ENCODE measurements at places on chromosomes 2 and 18.

- no peak for DNase-seq
Measured at GRCh38 chr2:223251656-223252229, 199.8 kb downstream of the KCNE4 start.

DNA sequence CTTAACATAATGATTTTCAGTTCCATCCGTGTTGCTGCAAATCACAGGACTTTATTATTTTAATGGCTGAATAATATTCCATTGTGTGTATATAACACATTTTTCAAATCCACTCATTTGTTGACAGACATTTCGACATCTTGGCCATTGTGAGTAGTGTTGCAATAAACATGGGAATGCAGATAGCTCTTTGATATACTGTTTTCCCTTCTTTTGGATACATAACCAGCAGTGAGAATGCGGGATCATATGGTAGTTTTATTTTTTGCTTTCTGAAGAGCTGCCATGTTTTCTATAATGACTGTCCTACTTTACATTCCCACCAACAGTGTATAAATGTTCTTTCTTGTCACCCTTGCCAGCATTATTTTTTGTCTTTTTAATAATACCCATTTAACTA lies 420.3 kb upstream of the CHAC2 start:
- no peak for DNase-seq

GRCh38 chr2:224847961-224848850 lies 132.0 kb upstream of the CCDC195 start:
- no peak for DNase-seq

DNA sequence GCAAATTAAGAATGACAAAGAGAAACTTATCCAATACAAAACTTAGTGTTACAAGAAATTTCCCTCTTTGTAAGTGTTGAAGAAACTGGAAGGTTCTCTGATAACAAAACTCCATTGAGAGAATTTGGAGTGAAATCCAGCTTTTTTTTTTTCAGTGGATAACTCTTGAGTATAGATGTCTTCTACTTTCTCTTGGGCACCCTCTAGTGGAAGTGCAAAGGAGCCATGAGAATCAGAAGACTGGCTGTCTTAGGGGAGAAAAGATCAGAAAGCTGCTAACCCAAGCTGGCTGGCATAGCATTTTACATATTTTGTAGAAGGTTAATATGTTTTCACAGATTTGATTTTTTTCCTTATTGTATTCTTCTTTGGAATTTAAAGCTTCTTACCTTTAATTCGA lies 138.8 kb upstream of the SATB2 start:
- DNase-seq, result peak; percentile 59

DNA sequence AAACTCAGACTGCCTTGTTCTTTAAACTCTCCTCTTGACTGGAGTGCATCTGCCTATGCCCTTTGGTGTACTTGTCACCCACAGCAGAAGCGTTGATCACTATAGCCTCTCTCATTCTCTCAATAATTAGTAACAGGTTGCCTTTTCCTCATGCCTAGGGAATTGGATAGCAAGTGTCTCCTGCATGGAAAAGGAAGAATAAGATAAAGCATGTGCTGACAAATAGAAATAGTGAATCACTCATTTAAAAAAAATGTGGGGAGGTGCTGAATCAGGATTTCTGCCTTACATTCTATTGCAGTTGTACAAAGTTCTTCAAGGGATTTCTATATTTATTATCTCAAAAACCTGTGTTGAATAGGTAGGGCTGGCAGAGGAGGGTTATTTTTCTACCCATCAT lies 323.0 kb downstream of the TXNL1 start:
- no peak for DNase-seq

DNA sequence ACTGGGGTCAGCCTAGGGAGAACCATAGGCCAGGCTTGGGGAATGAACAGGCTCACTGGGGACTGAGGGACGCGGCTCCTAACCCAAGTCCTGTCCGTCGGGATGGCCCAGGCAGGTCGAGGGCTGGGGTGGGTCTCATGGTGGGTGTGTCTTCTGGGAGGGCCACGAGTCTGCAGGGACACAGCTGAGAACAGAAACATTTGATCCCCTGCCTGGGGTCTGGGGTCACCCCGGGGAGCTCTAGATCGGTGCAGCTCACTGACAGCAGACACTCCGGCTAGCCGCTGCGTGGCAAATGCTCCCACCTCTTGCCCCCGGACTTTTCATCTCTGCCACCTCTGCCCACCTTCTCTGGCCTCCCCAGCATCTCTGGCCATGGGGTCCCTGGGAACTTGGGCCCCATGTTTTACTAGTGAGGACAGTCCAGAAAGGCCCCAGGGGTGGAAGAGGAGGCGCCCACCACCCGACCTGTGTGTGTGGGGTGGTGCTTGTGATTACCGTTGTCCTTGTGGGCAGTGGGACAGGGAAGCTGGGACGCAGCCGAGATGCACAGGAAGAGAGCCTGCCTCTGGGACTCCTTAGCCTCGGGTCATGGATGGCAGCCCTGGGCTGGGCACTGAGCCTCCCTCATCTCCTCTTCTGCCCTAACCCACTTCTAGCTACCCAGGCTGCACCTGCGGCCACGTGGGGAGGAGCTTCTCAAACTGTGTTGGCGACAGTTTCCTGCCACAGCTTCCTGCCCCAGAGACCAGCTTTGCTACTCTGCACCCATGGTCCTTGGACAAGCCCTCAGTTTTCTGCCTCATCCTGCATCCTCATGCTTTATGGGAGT lies 4.9 kb downstream of the ZAP70 start:
- no peak for DNase-seq

- no peak for DNase-seq
Measured at GRCh38 chr2:233250985-233251305, 528 bp upstream of the ATG16L1 start.

- no peak for DNase-seq
Measured at GRCh38 chr2:61575447-61575859, 37.3 kb upstream of the XPO1 start.

GRCh38 chr18:34873986-34874580 lies 164.0 kb downstream of the DTNA start:
- no peak for DNase-seq

GRCh38 chr2:44848026-44848425 lies 93.5 kb upstream of the SIX3 start:
- no peak for DNase-seq

DNA sequence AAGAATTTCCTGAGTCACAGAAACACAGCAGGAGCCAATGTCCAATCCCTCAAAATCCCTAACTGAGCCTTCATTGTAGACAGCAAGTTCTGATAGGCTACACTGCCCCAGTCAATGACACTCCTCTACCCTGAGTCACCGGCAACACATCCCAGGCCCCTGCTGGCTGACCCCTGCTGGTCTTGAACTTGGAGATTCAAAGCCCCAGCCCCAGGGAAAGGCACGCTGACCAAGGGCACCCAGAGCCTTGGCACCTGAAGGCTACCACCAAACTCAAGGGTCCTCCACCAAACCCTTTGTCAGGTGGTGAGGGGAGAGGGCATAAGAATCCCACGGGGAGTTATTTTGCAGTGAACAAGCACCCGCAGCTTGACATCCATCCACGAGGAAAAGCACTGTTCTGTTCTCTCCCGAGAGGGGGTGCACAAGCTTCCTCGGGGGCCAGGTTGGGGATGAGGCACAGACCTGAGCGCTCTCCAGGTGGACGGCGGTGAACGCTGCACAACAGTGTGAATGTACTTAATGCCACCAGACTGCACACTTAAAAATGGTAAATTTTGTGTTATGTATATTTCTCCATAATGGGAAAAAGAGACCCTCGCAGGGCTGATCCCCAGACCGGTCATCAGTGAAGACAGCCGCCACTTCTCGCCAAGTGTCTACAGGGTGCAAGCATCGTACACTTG lies 46.9 kb downstream of the TFCP2L1 start:
- DNase-seq, result no peak

GRCh38 chr2:18467749-18468360 lies 92.6 kb downstream of the RDH14 start:
- no peak for DNase-seq

GRCh38 chr18:28846958-28847357 lies 670.0 kb upstream of the CDH2 start:
- DNase-seq, result no peak

DNA sequence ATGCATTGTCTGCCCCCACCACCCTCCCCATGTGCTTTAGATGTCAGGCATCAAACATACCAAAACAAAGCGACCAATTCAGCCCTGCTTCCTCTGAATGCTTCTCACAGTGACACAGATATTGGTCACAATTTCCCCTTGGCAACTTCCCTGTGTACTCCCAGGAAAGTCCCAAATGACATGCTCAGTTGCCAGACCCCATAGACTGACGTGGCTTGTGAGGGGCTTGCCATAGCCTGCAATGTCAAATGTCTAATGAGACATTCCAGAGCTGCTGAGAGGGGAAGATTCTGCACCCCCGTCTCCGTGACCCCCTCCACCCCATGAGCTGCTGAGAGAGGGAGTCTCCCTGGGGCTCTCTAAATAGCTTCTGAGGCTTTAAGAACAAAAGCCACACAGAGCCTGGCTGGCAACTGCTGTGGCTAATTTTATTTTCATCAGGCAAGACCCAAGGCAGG lies 47.3 kb downstream of the RFTN2 start:
- DNase-seq, result no peak

DNA sequence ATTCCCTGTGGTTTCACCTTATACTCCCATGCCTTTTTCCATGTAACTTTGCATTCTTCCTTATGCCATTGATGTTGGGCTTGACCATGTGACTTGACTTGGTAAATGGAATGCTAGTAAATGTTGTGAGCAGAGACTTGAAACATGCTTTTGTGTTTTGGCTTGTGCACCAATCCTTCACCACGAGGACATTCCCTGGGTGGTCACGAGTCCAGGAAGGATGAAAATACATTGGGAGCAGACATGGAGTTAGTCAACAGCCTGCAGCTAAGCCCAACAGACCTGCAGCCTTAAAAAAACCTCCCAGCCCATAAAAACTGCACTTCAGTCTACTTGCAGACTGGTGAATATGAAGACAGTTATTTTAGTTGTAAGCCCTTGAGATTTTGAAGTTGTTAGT lies 116.5 kb upstream of the SPATS2L start:
- DNase-seq, result no peak

- DNase-seq, result no peak
Measured at GRCh38 chr2:23788100-23788499, 138.8 kb downstream of the ATAD2B start.

- no peak for DNase-seq
Measured at GRCh38 chr2:151523850-151524249, 114.1 kb downstream of the RIF1 start.

DNA sequence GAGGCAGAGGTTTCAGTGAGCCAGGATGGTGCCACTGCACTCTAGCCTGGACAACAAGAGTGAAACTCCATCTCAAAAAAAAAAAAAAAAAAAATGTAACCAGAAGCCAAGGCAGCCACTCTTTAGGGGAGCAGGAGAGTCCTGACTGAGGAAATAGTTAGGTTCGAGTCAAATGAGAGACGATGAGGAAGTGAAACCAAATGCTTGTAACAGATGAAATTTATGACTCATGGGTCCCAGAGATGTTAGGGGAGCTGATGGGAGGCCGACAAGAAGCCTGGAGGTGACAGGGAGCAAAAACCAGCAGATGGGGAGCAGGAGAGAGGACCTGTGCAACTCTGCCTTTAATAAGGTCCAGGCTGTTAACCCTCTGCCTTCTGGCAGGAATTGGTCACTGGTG lies 756.1 kb upstream of the DDX18 start:
- no peak for DNase-seq
